Cerebellar nuclear complex (tissue), 1 donor: ENCODE measurements at places on chromosomes 13 and 19.

DNA sequence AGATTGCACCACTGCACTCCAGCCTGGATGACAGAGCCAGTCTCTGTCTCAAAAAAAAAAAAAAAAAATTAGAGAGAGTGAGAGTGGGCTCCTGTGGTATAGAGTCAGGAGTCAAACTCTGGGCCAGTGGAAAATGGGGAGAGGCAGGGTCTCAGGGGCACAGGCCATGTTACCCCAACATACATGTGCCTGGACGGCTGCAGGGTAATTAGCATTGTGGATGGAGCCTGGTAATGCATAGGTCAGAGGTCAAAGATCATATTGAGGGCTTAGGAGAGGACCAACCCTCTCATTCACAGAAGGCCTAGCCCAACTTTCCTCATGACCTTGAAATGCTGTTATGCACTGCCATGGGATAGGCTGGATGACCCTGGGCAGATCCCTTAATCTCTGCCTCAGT is 7.1 kb downstream of the CLIP3 start:
- no peak for DNase-seq

DNA sequence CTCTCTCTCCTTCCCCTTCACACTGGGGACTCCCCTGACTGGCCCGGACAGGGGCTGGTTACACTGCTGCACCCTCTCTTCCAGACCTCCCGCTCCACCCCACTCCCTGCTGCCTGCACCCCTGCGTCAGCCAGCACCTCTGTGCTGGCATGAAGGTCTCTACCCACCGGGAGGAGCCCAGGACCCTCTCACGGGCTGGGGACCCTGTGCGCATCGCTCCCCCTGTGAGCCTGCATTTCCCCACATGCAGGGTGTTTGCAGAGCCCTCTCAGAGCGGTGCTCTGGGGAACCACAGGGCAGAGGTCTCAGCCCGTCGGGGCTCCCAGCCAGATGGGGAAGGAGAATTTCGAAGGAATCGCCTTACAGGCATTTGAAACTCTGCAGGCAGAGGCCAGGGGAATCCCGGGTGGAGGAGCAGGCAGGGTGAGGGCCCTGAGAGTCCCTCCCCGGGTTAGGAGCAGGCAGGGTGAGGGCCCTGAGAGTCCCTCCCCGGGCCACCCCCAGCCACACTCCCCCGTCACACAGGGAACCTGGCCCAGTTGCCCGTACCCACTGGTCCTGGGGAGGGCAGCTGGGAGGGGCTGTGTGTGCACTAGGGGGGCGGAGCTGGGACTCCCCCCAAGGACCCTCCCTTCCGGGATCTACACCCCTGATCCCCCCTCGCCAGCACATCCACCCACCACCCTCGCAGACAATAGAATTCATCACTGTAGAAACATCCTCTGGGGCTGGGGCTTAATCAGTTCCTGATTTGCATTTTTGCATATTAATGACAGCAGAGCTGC is 16.3 kb upstream of the TCF3 start:
- DNase-seq = no peak

GRCh38 chr19:10686661-10687517 is 14.3 kb upstream of the QTRT1 start:
- no peak for DNase-seq

- no peak for DNase-seq
Measured at GRCh38 chr19:44112802-44113137, 429 bp upstream of the ZNF225 start.

GRCh38 chr19:16070366-16070990 is 5.8 kb upstream of the TPM4 start:
- peak; percentile 49 for DNase-seq

DNA sequence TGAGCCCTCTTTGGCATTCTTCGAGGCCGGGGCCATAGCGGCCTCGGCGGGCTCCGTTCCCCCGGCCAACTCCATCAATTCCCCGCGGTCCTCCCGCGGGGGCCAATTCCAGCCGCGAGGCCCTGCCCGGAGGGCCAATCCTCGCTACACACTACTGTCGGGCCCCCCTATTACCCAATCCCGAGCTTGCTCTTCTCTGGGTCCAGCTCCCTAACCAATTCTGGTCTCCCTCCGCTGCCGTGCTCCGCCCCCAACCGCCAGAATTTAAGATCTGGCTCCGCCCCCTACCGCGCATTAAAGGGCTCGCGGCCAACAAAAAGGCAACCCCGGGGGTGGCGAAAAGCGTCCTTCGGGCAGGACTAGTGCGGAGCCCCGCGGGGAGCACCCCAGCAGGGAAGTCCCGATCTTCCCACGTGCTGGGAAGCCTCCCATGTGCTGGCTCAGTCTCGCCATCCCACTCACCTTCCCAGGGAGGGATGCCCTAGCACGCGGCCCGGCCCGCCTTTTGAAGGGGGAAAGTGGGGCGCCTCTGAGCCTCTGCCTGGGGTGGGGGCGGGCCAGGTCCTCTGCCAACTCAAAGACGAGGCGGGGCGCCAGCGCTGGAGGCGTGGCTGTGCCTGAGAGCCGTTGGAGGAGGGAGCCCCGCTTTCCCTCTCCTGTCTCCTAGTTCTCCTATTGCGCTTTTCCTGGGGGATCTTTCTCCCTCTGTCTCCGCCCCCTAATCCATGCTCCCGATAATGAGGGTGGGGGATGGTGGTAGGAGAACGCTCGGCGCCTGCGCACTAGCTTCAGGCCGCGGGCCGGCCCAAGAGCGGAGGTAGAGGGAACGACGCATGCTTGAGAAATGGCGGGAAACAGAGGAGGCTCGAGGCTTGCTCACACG is 3.5 kb downstream of the LIPE start:
- DNase-seq = peak; percentile 78

DNA sequence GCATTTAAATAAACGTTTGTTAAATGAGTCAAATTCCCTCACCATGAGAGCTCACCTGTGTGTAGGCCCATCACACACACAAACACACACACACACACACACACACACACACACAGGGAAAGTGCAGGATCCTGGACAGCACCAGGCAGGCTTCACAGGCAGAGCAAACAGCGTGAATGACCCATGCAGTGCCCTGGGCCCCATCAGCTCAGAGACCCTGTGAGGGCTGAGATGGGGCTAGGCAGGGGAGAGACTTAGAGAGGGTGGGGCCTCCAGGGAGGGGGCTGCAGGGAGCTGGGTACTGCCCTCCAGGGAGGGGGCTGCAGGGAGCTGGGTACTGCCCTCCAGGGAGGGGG is 8.5 kb upstream of the CEACAM5 start:
- no peak for DNase-seq

DNA sequence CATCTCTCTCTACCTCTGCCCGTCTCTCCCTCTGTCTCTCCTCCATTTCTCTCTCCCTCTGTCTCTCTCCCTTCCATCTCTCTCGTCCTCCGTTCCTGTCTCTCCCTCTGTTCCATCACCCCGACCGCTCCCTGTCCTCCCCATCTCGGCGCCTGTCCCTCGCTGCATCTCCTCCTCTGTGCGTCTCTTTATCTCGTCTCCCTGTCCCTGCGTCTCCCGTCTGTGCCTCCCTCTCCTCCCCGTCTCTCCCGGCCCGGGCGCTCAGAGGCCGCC is 4.6 kb downstream of the GRIN2D start:
- no peak for DNase-seq

- no peak for DNase-seq
Measured at GRCh38 chr13:97440598-97441170, 6.7 kb downstream of the RAP2A start.

DNA sequence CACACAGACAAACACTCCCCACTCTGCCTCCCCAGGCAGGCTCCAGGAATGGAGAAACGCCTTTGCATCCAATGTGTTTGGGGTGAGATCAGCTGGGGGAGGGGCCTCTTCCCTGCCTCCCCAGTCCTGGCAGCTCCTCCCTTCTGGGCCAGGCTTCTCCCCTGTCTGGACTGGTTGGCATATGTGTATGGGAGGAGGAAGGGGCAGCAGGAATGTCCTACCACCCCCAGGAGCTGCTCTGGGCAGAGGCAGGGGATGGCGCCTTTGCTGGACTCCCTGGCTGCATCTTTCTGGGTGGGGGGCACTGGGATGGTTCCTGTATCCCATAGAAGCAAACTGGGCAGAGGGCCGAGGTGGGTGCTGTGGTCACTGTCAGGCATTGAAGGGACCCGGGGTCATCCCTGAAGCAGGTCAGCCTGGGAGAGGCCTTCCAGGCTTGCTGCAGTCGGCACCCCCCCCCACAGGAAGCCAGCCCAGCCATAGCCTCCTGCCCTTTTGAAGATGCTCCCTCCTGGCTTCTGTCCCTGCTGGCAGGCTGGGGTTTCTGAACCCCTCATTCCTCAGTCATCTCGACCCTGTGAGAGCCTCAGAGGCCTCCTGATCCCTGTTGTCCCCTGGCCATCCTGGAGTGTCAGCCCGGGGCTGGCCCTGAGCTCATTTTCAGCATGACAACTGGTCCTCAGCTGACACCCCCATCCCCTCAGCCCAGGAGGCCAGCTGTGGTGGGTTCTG is 21.2 kb upstream of the SLC7A10 start:
- no peak for DNase-seq

GRCh38 chr13:80552851-80553440 is 212.0 kb upstream of the SPRY2 start:
- DNase-seq = no peak

DNA sequence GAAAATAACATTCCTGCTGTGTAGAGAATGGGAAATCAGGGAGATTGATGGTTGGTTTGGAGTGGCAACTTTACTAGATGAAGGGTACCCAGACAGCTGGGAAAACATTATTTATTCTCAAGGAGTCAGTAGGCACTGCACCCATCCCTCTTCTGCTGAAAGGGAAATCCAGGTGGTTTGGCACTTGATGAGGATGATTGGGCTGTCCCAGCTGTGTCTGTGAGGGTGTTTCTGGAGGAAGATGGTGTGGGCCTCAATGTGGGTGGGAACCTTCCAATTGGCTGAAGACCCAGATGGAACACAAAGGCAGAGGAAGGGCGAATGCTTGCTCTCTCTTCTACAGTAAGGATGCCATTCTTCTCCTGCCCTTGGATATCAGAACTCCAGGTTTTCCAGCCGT is 10.4 kb upstream of the SACS start:
- DNase-seq = no peak

DNA sequence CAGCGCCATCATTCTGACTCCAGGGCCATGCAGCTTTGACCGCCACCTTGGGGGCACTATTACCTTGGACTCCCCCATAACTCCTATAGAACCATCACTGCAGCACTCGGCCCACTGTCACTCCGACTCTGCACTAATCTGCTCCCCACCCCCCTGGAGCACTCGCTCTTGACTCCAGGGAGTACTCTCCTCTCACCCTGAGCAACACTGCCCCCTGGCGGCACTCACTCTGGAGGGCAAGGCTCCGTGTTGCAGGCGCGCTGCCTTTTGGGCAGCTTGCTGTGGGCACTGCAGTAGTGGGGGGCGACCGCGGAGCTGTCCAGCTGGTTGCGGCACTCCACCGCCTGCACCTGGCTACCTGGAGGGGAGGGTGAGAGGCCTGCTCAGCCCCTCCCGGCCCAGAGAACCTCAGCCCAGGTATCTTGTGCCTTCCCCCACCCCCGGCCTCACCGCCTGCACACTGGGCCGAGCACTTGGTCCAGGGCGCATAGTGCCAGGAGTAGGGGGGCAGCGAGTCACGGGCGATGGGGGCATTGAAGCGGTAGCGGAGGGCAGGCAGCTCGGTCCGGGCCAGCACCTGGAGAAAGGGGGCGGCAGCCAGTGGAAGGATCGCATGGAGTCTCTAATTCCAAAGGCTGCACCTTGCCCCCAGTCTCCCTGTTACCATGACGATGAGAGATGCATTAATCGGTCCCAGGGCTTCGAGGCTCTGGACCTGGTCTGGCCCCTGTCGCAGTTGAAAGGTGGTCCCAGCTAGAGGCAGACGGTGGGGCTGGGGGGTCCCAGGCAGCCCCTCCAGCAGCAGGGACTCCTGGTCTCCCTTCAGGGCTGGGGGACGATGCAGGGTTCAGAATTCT is 8.9 kb upstream of the MYO1F start:
- DNase-seq = no peak

- DNase-seq = no peak
Measured at GRCh38 chr13:21884299-21884909, 213.5 kb downstream of the FGF9 start.

DNA sequence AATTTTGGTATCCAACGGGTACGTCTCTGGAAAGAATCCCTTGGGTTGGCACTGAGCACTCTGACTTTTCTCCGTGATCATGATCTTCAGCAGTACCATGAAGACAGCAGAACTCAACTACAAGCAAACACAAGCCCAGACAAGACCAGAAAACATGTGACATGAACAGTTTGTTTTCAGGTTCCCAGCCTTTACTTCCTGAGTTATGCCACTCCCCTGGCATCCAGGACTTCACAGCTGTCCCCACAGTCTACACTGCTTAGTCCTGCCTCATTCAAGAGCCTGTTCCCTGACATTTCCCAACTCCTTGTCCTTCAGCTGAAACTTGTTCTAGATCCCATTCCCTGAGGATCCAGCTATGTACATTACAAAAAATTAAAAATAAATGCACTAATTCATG is 4.9 kb upstream of the N4BP2L1 start:
- DNase-seq = no peak

DNA sequence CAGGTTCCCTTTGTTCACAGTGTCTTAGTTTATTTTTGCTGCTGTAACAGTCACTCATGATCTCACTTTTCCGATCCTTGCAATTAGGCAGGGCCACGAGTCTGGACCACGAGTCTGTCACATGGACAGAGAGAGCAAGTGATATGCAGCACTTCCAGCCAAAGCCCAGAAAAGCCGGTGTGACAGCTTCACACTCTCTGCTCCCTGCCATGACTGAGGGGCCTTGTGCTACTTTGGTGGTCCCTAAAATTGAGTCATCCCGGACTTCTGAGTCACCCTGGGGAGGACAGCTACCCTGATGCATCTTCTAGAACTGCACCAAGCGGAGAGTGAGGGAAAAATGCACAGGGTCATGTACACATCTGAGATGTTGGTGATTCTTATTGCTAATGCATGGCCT is 179.6 kb downstream of the EFNB2 start:
- no peak for DNase-seq

- DNase-seq = no peak
Measured at GRCh38 chr13:41361491-41361890, 50.4 kb downstream of the NAA16 start.

DNA sequence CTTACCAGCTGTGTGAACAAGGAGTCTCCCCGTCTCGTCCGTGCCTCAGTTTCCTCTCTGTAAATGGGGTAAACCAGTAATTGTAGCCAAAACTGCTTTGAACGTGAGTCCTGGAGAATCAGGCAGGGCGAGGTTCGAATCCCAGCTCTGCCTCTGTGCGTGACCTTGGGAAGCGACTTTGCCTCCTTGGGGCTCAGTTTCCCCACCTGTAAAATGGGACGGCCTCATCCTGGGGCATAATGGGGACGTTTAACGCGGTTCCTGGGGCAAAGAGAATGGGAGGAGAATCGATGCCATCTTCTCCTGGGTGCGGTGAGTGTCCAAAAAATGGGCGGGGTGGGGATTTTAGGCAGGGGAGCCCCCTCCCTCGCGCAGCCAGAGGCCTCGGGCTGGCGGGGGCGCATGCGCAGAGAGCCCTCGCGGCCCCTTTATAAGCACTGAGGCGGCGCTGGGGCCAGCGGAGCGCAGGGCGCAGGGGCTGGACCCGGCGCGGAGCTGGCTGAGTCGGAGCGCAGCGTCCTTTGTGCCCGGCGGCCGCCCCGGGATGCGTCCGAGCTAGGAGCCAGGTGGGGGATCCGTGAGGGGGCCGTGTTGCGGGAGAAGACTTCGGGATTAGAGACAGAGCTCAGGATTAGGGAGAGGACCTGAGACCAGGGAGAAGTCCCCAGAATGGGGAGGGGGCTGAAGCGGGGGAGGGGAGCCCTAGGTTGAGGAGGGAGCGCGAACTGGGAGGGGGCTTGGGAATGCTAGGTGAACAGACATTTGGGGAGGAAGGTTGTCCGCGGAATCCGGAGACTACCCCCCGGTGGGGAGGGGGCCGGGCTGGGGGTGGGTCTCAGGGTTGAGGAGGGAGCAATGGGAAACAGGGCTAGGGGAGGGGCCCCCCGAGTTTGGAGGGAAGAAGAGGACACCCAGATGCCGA is at the start of gene NCAN:
NCAN (plus strand) TSS at position 460 of the 922 bp plus-strand sequence. CDS start 4,996 bp downstream, outside the sequence.
- DNase-seq = no peak
